ENCODE measurements at places on chromosomes 16 and 17.

- peak; percentile 62 for DNase-seq
Measured at GRCh38 chr17:143785-144281, 6.5 kb downstream of the SCGB1C2 start.

- DNase-seq, result peak; percentile 23
Measured at GRCh38 chr17:42979511-42980273, at the start of gene PTGES3L. Gene PTGES3L (minus strand): TSS chr17:42980080. CDS start chr17:42980053, 27 bp downstream.

GRCh38 chr17:67481808-67482207 lies 104.7 kb downstream of the PITPNC1 start:
- peak; percentile 84 for DNase-seq

DNA sequence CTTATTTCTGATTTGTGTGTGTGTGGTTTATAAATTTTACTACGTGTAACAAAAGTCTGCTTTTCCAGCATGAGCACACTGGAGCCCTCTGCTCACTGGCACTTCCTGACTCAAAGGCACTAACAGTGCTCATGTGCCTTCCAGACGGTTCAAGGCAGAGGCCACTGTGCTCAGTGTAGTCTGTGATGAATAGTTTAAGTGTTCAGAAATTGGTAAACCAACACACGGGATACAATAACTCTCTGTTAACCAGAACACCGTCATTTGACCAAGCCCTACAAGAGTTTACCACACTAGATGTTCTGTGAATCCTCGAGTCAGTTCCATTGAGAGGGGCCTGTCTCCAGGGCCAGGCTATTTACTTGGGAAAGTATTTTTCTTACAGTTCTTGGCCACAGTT lies 191.9 kb downstream of the MRTFB start:
- DNase-seq, result no peak

- no peak for DNase-seq
Measured at GRCh38 chr17:64596439-64596838, 65.7 kb downstream of the SMURF2 start.

DNA sequence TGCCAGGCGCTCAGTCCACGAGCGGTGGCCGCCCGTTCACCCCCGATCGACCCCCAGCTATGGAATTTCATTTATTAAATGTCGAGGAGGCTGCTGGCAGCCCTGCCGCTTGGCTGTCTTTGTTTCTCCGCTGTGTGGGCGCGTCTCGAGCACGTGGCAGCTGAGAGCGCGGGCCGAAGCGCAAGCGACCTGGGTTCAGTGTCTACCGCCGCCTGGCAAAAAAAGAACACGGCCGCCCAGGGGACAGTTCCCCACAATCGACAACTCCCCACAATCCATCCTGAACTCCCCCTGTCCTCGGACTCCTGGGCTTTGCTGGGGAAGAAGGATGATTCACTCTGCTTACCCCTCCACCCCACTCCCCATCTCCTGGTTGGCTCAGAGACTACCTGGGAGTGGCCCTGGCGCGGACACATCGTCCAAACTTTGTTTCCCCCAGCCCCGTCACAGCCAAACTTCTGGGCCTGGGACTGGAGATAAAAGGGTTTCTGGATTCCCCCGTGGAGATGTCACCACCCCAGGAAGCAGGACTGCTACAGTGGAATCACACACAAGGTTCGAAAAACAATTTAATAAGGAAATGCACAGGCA lies 1.7 kb upstream of the ANKRD13B start:
- DNase-seq, result peak; percentile 68

GRCh38 chr16:55046513-55046912 lies 115.8 kb downstream of the IRX5 start:
- DNase-seq, result no peak

DNA sequence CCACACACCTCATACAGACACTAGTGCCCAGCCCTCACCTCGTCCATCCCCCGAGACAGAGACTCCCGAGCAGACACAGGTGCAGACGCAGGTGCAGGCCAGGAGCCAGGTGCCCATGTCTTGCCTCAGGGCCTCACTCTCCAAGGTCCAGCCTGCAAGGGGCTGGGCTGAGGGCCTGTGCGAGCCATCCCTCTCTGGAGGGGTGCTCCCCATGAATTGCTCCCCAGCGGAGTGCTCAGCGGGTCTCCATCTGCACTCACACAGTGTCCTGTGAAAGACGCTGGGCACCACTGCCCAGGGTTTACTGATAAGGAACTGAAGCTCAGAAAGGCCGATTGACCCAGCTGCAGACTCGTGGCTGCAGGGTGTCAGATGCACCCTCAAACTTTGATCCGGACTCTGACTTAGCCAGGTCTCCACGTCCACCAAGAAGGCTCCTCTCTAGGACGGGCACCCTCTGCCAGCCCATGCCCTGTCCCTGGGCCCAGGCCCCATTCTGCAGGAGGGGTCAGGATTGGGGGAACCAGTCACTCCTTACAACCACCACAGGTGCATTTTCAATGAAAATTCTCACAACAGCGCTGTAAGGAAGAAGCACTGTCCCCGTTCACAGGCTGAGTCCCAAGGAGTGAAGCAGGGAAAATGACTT lies 16.9 kb downstream of the POLR3K start:
- no peak for DNase-seq

DNA sequence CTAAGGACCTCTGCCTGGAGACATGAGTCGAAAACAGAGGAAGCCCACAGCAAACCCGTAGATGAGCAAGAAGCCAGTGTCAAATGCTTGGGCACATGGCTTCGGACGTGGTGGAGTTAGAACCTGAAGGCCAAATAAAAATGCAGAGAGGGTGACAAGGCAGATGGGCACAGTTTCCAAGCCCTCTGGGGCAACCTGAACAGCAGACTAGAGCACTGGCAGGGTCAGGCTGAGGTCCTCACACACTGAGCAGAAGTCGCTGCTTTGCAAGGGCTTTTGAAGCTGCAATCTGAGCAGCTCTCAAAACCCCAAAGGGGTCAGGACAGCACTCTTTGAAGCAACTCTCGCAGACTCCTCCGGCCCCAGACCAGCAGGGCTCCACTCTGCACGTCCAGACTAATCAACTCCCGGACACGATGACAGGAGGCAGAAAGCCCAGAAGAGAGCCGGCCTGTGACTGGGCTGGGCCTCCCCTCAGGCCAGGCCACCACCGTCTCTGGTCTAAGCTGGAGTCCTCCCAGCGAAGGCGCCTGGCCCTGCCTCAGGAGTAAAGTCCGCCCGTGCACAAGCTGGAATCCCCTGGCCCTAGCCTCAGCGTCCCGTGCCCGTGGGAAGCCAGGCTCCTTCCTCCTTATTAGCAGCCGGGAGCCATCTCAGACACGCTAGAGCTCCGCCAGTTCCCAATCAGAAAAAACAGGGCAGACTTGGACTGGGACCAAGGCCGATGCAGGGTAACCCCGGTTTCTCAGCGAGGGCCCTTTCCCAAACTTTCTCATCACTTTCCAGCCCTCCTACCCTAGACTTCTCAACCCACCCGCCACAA lies 924 bp downstream of the SMARCD2 start:
- DNase-seq, result peak; percentile 54

GRCh38 chr16:3838600-3839401 lies 41.7 kb downstream of the CREBBP start:
- peak; percentile 46 for DNase-seq

- no peak for DNase-seq
Measured at GRCh38 chr16:35687781-35688180, 2228.4 kb downstream of the TP53TG3F start.

DNA sequence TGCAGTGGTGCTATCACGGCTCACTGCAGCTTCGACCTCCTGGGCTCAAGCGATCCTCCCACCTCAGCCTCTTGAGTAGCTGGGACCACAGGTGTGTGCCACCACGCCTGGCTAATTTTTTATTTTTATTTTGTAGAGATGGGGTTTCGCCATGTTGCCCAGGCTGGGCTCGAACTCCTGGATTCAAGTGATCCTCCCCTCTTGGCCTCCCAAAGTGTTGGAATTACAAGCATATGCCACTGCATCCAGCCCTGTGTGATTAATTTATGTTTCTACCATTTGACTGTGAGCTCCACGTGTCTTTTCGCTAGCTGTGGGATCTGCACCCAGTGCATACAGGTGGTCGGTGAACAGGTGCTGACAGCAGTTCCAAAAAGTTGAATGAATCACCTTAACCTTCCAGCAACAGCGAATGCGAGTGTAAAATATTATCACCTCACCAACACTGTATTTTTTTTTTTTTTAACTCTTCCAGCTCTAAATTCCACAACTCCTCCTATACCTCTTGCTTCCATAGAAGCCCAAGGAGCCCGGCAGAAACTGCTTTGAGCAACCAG lies 484 bp upstream of the NUDT7 start:
- no peak for DNase-seq

- DNase-seq, result no peak
Measured at GRCh38 chr17:40178021-40178601, 841 bp downstream of the RAPGEFL1 start.

GRCh38 chr17:75762513-75763268 lies 2.3 kb downstream of the GALK1 start:
- no peak for DNase-seq

- DNase-seq, result no peak
Measured at GRCh38 chr16:58325941-58326340, 31.1 kb upstream of the PRSS54 start.

- no peak for DNase-seq
Measured at GRCh38 chr17:36934144-36934691, 3.1 kb upstream of the LHX1 start.
